ENCODE measurements at places on chromosomes 1 and 21. TPM values are rescaled to one million over a fixed set of nuclear protein-coding genes. Genes with fewer than 3 reads are reported as not detected.

The NPPA gene
- total RNA-seq = 3.1 TPM

The FCER1G gene
- 6.6 TPM for total RNA-seq

- no peak for DNase-seq
These were observed 3.7 kb downstream of the MIGA1 start for GRCh38 chr1:77783141-77783540.

GRCh38 chr1:115142616-115143015 is 53.3 kb upstream of the TSPAN2 start:
- DNase-seq = no peak

GRCh38 chr1:215704089-215704860 is 137.2 kb downstream of the KCTD3 start:
- DNase-seq = no peak

- no peak for DNase-seq
These were observed 142.5 kb downstream of the C1orf94 start for GRCh38 chr1:34319218-34319617.

DNA sequence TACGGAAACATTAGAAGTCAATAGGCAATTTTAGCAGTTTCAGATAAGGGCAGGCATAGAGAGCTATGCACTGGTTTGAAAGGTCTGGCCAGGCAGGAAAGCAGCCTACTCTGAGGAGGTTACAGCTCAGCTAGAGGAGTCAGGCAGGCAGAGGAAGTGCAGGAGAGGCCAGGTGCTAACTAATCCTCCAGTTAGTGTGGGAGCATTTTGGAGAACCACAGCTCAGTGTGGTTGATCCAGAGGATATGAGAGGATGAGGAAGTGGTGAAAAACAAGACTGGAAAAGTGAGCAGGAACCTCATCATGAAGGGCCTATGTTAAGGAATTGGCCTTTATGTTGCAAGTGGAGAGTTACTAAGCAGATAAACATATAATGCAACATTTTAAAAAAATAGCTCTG is 282.4 kb upstream of the SGIP1 start:
- DNase-seq = no peak

All from colonic mucosa (tissue), 4 donors.